ENCODE measurements at places on chromosomes 3 and 15.
A peak's percentile ranks its signal among the peaks of the same experiment; 100 is the strongest.

DNA sequence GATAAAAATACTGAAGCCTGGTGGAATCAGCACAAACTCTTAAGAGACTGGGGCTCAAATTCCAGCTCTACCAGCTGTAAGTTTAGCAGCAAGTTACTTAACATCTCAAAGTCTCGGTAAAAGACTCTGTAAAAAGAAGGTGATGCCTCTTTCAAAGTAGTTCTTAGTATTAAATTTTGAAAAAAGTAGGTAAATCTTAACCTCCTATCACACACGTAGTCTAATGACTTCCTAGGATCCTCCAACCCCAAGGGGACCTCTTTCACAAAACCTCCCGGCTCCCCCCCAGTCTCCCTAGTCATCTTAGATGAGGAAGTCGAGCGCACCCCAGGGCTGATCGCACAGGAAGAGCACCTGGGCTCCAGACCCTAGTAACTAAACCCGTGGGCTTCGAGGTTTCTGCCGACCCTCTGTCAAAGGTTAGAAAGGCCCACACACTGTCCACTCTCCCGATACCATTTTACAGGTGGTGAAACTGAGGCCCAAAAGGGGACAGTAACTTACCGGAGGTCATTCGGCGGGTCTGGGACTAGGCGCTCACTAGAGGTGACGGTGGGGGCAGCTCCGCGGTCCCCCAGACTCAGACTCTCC, 427 bp downstream of the MBD4 start:
- DNase-seq = no peak

GRCh38 chr3:52236424-52236886, 2.5 kb downstream of the TWF2 start:
- peak; percentile 65 for DNase-seq

GRCh38 chr15:32657941-32658340, 16.4 kb downstream of the SCG5 start:
- DNase-seq = no peak

- no peak for DNase-seq
Measured at GRCh38 chr3:154786724-154787123, 293.4 kb upstream of the MME start.

DNA sequence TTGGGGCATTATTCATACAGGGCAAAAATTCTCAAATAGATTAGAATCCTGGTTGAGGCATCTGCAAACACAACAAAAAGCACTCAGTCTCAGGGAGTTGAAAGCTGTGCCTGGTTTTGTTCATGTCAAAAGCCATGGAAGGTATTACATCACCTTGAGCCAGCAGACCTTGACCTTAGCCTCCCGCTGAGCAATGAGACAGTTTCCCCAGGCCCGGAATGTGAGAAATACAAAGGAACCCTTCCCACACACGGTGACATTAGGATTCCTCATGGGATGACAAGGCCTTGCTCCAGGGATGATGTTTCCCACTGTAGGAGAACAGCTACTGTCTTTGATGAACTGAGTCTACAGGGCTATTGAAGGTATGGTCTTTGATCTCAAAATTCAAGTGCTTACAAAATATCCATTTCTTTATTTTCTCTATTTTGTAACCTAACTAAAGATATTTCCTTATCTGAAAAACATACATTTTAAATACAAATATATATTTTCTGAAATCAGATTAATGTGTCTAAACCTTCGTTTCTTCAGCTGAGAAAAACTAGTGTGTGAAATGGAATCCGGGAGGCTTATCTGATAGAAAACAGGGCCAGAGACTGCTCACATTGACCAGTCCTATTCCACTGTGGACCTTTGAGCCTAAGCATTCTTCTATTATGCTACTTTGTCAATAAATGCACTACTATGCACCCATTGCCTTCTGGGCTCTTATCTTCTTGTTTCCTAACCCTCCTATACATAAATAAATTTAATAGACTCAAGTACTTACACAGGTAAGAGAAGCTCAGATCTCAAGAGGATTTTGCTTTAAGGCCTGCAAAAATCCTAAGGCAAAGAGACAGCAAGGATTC, 298.2 kb downstream of the KBTBD8 start:
- DNase-seq = no peak

DNA sequence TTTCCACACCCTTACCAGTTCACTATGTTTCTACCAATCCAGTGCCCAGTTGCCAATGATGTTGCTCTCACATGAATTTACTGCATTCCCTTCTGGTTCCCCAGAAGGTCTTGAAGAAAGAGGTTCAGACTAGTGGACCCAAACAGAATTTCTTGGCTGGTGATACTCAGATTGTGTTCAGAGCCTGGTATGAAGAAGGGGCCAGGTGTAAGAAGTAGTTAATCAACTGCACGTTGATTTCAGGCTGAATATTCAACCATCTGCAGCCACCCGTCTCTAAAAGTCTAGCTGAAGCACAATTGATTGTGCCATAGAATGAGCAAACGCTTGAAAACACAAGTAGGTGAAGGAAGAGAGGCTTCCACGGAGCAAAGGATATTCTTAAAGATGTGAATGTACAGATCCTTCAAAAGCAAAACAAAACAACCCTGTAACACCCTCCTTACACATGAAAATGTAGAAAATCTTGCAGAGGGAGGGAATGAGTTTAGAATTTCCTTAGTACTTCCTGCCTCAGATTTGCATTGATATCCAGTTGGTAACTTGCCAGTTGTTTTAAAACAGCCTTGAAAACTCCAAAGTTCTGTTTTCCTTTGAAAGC, 4.7 kb downstream of the RBMS3 start:
- DNase-seq = no peak

- no peak for DNase-seq
Measured at GRCh38 chr3:36221975-36222374, 158.3 kb upstream of the STAC start.

DNA sequence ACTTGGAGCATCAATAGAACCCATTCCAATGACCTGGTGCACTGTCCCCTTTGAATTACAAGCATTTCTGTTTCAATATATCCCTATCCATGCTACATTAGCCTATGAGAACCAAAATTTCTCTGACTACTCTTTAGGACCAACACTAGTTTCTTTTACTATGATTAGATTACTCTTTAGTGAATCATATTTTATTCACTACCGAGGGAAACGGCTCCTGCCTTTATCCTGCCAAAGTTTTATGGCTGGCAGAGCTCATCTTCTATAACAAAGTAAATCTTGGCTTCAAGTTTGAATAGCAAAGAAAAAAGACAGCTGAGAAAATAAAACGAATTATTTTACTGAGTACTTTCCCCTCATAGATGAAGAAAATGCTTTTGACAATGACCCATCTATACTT, 120.9 kb downstream of the SLC9A9 start:
- no peak for DNase-seq

GRCh38 chr15:48974882-48975281, 11.2 kb upstream of the SHC4 start:
- no peak for DNase-seq

GRCh38 chr3:128128251-128128650, 4.6 kb upstream of the RUVBL1 start:
- DNase-seq = no peak

GRCh38 chr3:171874251-171874681, 31.1 kb downstream of the TMEM212 start:
- no peak for DNase-seq

- DNase-seq = peak; percentile 25
Measured at GRCh38 chr3:15361494-15362214, 29.3 kb upstream of the SH3BP5 start.

DNA sequence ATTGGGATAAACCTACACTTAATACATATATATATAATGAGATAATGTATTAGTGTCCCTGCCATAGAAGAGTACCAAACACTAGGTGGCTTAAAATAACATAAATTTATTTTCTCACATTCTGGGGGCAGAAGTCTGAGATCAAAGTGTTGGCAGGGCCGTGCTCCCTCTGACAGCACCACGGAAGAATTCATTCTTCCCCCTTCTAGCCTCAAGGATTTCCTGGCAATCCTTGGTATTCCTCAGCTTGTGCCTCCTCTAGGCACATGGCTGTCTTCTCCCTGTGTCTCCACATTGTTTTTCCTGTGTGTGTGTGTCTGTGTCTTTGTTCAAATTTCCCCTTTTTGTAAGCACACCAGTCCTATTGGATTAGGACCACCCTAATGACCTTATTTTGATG, 115.2 kb upstream of the AGBL1 start:
- no peak for DNase-seq

GRCh38 chr15:99257107-99257750, 5.9 kb downstream of the LRRC28 start:
- no peak for DNase-seq

DNA sequence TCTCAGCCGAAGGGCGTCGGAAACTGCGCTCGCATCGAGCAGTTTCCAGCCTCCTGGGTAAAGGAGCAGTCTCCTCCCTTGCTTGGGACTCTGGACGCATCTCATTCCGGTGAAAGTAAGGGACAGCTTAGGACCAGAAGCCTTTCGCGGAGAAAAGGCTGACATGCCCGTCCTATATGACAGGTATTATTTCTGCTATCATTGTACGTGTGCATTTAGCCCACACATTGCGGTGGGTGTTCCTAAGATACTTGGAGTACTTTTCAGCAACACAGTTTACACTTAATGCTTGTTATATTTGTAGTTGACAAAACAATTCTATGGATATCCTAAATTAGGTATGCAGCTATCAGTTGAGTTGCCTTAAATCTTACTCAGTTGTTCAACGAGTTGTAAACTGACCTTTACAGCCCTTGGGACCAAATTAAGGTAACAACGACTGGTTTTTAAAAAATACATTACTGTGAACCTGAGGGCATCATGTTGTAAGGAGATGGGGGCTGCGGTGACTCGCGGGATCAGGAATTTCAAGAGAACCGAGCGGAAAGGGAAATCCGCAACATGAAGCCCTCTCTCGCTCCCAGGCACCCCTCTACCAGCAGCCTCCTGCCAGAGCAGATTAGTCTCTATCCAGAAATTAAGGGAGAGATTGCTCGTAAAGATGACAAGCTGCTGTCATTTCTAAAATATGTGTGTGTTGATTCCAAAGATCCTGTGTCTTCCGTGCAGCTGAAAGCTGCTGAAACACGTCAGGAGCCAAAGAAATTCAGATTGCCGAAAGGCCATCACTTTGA, 632 bp upstream of the COPS2 start:
- no peak for DNase-seq

DNA sequence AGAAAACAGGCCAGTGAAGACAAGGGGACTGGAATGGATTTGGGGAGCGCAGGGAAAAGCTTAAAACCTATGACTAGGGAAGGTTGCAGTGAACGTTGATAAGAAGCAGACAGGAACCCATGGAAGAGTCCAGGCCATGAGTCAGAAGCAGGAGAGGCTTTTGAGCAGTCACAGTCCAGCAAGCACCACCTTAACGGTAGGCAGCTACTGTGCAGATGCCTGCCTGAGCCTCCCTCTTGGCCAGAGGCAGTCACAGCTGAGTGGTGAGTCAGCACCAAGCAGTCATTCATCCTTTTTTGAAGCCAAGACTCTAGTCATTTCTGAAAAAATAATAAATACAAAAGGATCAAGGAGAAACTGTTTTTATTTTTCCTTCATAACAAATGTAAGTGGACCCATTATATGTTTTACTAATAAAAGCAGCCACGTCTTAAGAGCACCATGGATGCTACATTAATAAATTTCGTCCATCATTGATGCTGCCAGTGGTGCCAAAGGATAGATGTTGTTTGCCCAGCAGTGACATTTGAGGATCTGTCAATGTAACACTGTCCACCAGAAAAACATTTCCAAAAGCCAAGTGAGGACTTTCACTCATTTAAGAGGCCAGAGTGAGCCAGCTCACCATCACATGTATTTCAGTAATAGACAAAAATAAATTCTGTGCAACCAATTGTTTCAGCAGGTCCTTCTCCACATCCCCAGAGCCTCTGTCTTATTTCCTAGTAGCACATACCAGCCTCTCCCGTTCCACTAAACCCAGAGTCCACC, 42.1 kb upstream of the ACTC1 start:
- DNase-seq = no peak

GRCh38 chr3:89859757-89860156, 752.3 kb downstream of the EPHA3 start:
- no peak for DNase-seq

GRCh38 chr15:63605816-63606215, 8.6 kb downstream of the FBXL22 start:
- no peak for DNase-seq

DNA sequence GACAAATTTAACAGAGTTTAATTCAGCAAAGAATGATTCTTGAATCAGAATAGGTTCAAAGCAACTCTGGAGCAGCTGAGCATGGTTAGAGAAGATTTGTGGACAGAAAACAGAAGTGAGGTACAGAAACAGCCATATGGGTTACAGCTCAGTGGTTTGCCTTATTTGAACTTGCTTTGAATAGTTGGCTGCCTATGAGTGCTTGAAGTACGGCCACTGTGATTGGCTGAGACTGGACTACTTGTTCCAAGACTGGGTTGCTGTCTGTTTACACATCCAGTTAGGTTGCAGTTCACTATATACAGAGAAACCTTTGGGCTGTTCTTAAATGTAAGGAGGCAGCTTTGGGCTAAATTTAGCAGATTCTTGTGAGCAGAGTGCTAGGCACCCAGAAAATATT, 79.4 kb upstream of the CADPS start:
- DNase-seq = no peak

DNA sequence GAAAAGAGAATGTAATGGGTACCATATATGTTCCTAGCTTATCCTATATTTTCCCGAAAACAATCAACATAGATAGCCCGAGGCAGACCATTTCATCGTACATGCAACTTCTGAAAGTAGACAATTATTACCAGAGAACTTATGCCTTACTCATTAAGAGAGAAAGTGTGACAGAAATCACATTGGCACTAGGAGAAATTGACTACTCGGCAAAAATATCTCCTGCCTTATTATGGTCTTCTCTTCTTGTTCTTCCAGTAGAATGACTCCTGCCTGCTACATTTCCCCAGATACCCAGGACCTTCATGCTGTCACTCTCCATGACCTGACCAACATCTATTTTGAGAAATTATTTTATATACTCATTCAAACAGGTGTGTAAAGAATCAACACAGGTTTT, 1015.7 kb downstream of the TUSC7 start:
- no peak for DNase-seq

- no peak for DNase-seq
Measured at GRCh38 chr3:149356044-149356592, 21.3 kb downstream of the TM4SF1 start.

DNA sequence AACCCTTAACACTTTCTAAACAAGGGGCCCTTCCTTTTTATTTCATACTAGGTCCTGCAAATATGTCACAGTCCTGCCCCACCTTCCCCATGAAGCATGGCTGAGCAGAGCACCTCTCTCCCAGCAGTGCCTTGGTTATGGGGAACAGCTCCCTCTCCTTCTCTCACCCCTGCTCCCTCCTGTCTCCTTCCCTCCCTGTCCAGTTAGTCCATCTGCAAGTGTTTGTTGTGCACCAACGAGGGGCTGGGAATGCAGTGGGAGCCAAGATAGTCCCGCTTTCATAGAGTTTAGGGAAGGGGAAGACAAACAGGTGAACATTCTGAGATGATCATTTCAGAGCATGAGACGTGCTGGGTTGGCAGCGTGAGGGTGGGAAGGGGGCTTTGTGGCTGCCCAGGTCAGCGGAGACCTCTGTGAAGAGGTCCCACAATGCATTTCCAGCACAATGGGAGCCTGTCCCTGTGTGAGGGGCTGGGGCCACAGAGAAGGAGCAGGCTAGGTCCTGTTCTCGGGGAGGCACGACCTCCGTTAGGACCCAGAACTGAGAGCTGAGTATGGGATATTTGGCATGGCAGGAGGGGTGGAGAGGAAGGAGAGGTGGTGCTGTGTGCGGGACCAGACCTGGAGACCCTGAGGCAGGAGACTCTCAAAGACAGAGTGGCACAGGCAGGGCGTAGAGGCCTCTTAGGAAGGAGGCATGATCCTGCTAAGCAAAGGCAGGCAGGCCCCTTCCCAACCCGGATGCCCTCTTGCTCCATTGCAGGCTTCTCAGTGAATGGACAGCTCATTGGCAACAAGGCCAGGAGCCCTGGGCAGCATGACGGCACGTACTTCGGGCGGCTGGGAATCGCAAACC, 5.5 kb upstream of the ITIH3 start:
- DNase-seq = no peak

- no peak for DNase-seq
Measured at GRCh38 chr15:77773903-77774302, 141.2 kb upstream of the LINGO1 start.

Measured in tibial artery (tissue), 4 donors.